ENCODE measurements at places on chromosomes 4 and X.

GRCh38 chrX:107829878-107830277 is 4.2 kb downstream of the MID2 start:
- DNase-seq, result no peak

DNA sequence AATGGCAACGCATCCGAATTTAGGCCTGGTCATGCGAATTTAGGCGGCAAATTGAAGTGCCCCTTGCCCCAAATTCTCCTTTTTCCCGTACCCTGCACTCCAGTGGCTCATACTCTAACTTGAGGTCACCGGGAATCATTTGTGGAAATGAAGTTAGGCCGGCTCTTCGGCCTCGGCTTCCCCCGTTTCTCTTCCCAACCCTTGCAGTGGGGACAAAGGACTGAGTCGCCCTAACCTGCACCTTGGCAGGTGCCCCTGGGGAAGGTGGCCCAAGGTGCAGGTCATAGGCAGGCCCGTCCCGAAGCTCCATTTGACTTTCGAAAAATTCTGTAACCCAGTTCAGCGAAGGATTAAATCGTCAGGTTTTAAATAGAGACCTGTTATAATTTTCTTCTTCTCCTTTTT is 811 bp downstream of the SRD5A3 start:
- no peak for DNase-seq

DNA sequence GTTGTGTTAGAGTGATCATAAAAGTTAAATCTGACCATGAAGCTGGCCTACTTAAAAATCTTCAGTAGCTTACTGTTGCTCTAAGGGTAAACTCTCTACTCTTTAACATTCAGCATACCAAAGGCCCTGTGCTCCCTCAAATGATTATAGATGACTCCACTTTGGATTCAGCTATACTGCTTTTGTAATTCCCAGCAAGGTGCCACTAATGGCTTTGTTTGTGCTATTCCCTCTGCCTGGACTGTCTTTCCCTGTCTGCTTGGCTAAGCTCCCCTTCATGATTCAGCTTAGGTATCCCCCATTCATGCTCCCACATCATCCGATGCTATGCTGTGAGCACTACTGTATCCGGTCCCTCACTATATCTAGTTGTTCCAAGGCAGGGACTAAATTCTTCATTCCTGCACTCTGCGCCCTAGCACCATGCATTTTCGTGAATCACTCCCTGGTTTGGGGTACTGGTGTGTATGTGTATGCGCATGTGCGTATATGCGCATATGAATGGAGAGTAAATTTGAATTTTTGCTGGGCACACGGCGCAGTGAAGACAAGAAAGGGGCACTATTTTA is 453 bp upstream of the PBDC1 start:
- no peak for DNase-seq

DNA sequence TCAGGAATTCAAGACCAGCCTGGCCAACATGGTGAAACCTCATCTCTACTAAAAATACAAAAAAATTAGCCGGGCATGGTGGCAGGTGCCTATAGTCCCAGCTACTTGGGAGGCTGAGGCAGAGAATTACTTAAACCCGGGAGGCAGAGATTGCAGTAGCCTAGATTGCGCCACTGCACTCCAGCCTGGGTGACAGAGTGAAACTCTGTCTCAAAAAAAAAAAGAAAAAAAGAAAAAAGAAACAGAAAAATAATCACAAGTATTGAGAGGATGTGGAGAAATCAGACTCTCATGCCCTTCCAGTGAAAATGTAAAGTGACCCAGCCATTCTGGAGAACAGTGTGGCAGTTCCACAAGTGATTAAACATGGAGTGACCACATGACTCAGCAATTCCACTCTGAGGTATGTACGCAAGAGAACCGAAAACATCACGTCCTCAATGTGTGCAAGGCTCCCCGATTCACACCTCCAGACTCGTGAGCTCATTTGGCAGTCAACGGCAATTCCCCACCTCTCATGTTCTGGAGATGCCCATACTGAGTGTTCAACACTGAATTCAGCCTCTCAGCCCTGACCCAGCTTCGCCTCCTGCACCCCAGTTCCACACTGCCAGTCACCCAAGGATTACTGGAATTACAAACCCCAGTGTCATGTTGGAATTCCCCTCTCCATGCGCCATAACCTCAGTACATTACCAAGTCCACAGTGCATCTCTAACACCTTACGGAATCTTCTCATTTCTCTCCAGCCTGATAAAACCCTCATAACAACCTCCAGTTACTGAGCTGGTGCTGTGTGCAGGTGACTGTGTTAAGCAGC is 21.1 kb downstream of the ACOX3 start:
- no peak for DNase-seq

GRCh38 chrX:12997906-12998687 is 23.2 kb downstream of the TMSB4X start:
- no peak for DNase-seq

DNA sequence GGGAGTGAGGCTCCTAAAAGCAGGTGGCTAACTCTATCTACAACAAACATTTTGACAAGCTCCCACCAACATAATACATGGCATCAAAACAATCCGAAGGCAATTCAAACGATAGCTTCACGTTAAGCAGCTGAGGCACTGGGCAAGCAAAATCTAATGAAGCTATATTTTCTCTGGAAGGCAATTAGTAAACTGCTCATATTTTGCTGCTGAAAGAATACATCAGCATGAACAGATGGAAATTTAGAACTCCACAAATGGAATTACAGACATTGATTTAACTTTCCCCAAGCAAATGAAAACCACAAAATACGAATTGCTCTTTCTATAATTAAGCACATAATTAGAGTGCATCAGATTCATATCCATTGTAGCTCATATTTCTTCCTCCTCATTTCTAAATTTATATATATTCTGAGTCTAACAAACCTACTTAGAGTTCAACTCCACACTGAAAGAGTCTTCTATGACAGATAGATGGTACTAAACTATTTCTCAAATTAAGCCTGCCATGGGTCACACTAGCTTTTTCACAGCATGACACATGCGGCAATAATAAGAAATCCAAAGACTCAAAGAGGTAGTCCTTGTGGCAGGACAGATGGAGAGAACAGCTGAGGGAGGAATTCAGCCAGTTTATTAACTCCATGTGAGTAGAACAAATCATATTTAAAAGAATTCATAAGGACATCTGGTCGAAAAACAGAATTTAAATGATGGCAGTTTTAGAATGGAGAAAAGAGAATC is 305.4 kb downstream of the MAPK10 start:
- no peak for DNase-seq

- no peak for DNase-seq
Measured at GRCh38 chr4:109462297-109462696, 28.7 kb downstream of the SEC24B start.

- DNase-seq, result no peak
Measured at GRCh38 chrX:150984169-150984824, 1.2 kb downstream of the HMGB3 start.

DNA sequence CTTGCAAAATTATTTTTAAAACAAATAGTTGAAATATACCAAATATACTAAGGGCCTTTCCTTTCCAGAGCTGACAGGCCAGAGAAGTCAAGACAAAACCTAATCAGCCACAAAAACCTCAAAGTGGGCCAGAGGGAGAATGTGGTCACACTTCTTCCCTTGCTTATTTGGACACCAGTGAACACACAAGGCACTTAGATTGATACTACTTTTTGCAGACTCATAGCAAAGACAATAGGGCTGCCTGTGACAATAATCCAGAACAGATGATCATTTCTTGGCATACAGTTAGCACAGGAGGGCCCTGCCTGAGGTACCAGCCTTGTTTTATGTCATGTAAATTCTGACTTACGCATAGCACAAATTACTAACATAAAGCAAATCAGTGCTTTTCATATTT is 215.7 kb upstream of the NEIL3 start:
- no peak for DNase-seq

DNA sequence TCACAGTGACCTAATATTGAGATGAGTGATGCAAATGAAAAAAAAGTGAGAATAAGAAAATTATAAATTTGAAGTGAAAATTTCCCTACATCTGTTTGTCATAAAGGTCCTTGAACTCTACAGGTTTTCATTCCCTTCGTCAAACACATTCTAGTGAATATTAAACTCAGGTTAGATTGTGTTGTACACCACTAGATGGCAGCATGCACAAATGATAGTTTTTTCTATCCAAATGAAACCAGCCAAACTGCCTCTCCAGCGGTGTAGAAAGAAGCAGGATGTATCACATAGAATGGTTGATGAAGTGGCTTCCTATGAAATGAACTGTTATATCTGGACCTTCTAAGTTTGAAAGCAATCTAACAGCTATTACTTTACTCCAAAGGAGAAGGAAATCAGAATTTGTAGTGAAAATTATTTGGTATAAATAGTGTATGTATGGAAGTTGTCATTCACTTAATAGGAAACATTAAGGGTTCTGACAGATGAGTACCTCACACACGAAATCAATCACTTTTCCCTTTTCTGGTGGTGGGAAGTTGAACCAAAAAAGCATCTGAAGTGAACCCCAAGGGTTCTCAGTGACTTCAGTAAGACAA is 382.7 kb downstream of the UNC5C start:
- DNase-seq, result peak; percentile 39

DNA sequence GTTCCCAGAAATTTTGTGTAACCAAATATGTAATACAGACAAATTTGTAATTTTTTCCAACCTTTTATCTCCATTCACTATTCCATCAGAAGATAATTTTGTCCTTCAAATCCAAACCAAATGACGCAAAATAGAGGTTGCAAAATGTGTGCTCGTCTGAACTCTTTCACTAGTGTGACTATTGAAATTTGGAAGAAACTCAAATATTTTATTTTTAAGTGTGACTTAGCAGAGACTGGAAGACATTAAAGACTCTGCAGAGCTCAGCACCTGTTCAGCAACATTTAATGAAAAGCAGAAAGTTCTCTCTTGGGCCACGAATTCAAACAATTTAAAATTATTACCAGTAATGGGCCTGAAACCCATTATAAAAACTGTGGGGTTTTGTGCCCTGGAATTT is 30.0 kb upstream of the APELA start:
- no peak for DNase-seq

DNA sequence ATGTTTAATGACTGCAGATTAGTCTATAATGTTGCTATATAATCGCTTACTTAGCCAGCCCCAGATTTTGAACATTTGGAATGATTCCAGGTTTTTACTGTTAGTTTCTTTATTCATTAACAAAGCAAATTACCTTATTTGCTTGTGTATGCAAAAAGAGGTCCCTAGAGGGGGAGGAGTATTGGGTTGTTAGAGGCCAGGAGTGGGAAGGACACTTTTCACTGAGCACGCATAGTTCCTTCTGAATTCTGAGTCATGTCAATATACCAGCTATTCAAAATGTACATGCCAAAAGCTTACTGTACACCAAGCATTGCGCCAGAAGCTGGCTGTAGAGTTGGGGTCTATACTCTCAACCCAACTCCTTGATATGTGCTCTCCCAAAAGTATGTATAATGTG is 5.1 kb upstream of the DGAT2L6 start:
- no peak for DNase-seq

DNA sequence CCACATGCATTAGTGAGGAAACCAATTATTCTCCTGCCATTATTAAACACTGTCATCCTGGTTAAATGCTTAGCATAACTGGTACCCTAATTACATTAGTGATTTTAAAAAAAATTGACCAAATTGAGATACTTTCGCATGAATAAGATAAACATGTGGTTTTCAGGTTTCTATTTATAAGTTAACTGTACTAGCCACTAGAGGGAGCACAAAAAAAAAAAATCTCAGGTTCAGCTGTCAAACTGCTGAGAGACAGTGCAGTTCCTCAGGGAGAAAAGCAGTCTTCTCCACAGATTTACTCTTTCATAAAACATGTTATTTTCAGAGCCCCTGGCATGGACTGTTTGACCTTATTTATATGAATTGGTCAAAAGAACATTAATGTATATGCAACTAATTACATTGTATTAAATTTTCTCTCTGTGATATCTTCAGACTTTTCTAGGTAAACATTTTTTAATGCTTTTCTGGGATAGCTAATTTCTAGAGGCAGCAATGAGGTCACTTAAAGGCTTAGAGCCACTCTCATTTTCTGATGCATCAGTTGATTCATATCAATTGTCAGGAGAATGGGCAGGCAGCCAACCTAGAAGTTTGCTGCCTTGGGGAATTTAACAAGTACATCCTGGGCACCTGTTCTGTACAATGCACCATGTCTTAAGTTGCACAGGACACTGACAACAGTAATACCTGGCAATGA is 167.5 kb downstream of the CDS1 start:
- peak; percentile 12 for DNase-seq

DNA sequence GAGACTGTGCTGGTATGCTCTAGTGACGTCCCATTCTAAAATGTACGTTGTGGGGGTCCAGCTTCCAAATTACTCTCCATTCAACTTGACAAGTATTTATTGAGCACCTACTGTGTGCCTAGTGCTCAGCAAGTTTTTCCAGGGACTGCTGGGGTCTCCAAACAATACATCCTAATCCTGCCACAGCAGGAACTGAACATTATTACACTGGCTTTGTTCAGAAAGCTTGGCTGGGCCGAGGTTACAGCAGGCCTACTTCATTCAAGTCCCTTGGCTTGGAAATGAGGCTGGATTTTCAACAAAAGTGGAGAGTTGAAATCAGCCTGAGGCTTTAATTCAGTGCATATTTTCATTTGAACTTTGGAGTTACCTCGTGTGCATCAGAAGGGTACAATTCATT is 78.0 kb downstream of the GUCY2F start:
- DNase-seq, result no peak

GRCh38 chr4:73892966-73893365 is 23.8 kb downstream of the CXCL1 start:
- DNase-seq, result no peak

DNA sequence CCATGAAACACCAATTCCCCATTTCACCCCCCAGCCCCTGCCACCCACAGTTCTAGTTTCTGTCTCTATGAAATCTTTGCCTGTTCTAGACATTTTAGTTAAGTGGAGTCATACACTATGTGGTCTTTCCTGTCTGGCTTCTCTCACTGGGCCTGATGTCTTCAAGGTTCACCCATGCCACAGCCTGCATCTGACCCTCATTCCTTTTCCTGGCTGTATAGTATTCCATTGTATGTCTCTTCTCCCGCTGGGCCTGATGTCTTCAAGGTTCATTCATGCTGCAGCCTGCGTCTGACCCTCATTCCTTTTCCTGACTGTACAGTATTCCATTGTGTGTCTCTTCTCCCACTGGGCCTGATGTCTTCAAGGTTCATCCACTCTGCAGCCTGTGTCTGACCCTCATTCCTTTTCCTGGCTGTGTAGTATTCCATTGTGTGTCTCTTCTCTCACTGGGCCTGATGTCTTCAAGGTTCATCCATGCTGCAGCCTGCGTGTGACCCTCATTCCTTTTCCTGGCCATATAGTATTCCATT is 191.7 kb downstream of the CRLF2 start:
- DNase-seq, result no peak

DNA sequence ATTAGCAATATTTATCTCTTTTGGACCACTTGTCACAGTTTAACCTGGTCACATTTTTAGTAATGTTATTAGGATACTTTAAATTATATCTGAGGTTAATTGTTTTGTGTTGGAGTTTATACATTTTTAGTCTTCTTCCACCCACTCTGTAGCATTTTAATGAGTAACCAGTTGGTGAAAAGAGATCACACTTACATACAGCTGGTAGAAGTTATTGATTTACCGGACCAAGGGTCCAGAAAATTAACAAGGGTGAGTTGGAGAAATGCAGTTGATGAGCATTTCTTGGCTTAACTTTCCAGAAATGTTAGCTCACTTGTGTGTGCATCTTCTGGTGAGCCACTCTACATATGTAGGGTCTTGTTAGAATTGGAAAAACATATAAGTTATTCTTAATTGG is 219.6 kb downstream of the GRXCR1 start:
- DNase-seq, result no peak

Measured in NCI-H1092 (cell line).